Stomach (tissue), 19 donors: ENCODE measurements at places on chromosomes 6 and 20. TPM values are rescaled to one million over a fixed set of nuclear protein-coding genes. Genes with fewer than 3 reads are reported as not detected.

DNA sequence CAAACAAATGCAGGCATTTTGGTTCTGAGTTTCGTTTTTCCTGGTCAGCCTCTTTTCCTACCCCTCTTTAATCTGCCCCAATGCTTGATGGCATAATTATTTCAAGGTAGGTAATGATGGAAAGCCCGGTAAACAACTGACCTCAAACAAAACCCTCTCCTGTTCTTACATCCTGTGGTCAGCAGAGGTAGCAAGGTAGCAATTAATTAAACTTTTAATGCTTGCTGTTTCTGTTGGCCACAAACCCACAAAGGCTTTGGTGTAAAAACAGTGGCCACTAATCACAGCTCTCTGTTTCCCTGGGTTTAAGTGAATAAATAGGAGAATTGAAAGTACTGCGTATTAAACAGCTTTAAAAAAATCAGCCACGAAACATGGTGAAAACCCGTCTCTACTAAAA is 261.5 kb upstream of the SOX4 start:
- DNase-seq: no peak

DNA sequence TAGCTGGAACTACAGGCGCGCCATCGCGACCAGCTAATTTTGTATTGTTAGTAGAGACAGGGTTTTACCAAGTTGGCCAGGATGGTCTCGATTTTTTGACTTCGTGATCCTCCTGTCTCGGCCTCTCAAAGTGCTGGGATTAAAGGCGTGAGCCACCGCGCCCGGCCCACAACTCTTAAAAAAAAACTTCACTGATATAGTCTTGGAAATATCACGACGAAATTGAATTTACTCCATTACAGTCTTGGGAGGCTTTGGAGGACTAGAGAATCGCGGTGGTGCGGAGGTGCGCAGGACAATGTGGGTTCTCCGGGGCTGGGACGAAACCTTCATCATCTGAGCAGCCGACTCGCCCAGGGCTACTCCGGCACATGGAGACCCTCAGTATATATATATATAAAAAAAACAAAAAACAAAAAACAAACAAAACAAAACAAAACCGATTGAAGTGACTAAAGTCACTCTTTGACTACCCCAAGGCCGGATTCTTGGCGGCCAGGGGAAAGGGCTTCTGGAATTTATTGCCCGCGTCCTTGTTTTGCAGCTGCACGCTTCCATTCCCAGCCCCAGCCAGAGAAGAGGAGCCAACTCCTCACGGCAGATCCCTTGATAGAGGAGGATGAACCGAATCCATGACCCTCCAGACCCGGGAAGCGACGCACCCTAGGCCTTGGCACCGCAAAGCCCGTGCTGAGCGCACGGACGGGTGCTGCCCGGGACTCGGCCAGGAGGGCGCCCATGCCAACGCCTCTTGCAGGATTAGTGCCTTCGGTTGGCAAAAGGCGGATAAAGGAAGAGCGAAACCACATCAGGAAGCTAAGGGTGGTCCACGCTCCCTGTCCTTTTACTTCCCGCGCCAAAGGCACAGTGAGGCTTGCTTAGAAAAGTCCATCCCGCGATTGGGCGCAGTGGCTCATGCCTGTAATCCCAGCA is 1.7 kb upstream of the GCM2 start:
- DNase-seq: no peak

NFKBIE gene
- total RNA-seq: 23.5 TPM

DNA sequence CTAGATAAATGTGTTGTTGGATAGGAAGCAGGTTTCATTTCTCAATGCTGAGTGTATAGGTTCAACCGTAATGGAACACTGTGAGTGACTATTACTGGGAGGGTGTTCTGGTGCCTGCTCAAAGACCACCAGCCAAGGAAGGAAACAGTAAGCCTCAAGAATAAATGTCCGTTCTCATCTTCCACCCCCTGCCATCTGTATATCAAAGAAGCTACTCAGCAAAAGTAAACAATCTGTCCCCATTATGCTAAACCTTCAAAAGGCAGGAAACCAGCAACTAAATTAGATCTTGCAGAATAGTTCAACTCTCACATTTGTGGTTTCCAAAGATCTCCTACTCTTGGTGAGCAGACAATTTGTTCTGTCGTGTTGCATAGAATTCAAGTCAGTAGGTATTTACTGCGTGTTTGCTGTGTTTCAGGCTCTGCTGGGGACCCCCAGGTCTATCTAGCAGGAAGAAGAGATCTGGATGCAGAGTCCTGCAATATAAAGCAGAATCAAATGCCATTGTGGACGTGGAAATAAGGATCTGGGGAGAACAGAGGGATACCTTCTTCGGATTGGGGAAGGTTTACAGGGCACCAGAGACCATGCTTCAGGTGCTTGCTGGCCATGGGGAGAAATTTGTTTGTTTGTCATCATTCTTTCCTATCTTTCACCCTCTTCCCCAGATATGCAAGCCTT is 87.3 kb downstream of the SCML4 start:
- DNase-seq: no peak

GRCh38 chr6:934686-935085 is 241.7 kb upstream of the EXOC2 start:
- DNase-seq: no peak

LTB gene
- 4.8 TPM for total RNA-seq

SH3BGRL2 gene
- total RNA-seq: 27.2 TPM

- no peak for DNase-seq
These were observed 153.9 kb upstream of the RAB32 start for GRCh38 chr6:146389740-146390139.

GRCh38 chr6:142207265-142207877 is 60.3 kb downstream of the VTA1 start:
- peak; percentile 54 for DNase-seq

DNA sequence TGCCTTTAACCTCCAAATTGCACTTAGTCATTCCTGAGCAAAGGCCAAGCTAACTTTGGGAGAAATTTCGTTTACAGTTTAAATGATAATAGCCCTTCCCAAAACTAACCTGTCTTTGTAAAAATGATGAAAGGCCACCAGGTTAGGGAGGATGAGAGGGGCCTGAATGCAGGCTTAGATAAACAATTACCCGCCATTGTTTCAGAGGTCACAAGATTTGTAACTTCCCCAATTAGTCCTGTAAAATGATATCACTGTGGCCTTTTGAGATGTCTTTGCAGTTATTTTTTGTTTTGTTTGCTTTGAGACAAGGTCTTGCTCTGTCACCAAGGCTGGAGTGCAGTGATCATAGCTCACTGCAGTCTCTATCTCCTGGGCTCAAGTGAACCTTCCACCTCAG is 26.3 kb downstream of the GNL1 start:
- DNase-seq: no peak

DNA sequence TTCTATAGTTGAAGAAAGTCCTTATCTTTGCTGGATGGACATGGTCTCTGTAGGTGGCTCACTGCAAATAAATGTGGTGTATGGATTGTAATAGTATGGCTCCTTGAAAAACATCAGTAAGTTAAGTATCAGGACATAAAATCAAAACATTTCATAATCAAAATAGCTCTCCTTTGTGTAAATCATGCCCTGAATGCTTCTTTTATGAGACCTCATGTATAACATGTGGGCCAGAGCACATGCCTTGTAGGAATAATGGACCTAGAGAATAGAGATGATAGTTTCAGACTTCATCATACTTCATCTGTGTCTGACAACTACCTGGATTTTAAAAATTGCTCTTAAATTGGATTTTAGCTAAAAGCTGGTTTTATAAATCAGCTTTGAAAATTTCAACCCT is 159.9 kb downstream of the ASCC3 start:
- DNase-seq: no peak

DNA sequence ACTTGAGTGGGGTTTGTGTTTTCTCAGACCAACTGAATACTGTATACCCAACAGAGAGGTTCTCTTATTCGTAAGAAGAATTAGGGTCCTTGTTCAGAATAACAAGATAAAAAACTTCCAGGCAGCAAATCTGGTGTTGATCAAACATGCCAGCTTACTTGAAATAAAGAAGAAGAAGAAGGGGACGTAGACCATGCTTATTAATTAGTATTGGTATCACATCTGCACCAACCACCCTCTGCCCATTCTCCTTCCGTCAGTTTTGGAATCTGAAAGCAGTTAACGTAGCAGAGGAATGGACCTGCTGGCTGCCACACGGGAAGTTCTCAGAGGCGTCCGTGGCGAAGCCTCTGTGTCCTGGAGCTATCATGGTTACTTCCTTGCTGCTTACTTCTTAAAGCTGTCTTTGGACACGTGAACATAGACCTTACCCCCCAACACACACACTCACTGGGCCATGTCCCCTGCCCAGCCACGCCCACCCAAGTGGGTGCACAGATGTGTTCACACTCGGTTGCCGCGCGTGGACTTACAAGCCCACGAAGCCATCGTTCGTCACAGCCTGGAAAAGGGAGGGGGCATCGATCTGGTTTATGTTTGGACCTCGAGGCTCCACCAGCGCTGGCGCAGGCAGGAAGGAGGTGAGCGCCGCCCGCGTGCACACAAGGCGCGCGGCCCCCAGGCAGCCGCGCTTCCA is 4.1 kb upstream of the DLL1 start:
- no peak for DNase-seq

DNA sequence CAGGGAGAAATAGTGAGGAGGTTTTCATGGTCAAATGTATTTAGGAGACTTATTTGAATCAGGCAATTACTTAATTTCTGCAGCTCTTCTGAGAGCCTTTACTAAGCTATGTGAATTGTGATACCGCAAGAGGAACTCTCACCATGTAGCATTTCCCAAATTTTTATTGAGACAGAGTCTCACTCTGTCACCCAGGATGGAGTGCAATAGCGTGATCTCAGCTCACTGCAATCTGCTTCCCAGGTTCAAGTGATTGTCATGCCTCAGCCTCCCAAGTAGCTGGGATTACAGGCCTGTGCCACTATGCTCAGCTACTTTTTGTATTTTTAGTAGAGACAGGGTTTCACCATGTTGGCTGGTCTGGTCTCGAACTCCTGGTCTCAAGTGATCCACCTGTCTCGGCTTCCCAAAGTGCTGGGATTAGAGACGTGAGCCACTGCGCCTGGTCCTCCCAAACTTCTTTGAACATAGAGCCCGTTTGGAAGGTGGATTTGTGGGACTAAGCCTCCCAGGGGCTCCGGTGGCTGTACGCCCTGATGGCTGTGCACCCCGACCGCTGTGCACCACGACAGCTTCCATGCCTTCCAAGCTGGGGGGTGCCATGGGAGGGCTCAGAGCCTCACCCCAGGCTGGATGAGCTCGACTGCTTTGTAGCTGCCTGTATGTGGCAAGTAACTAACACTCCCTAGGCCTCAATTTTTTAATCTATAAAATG is 5.7 kb upstream of the MPC1 start:
- DNase-seq: no peak

GRCh38 chr6:26184367-26184891 is 97.2 kb downstream of the HFE start:
- no peak for DNase-seq

GRCh38 chr6:39061182-39061581 is 12.6 kb downstream of the GLP1R start:
- no peak for DNase-seq

- DNase-seq: no peak
These were observed 178.7 kb downstream of the OTOR start for GRCh38 chr20:16926626-16927430.

- DNase-seq: no peak
These were observed 11.0 kb upstream of the TIAM2 start for GRCh38 chr6:154984146-154984545.

CFAP61 gene
- not detected for total RNA-seq

DNA sequence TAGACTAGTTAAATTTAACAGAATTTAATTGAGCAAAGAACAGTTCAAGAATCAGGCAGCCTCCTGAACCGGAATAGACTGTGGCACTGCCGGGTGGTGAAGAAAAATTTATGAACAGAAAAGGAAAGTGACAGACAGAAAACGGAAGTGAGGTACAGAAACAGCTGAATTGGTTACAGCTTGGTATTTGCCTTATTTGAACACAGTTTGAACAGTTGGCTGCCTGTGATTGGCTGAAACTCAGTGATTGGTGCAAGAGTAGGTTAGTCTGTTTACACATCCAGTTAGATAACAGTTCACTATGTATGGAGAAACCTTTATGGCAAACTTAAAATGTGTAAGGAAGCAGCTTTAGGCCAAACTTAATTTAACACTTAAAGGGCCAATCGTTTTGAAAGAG is 116.0 kb upstream of the CITED2 start:
- DNase-seq: peak; percentile 37

DNA sequence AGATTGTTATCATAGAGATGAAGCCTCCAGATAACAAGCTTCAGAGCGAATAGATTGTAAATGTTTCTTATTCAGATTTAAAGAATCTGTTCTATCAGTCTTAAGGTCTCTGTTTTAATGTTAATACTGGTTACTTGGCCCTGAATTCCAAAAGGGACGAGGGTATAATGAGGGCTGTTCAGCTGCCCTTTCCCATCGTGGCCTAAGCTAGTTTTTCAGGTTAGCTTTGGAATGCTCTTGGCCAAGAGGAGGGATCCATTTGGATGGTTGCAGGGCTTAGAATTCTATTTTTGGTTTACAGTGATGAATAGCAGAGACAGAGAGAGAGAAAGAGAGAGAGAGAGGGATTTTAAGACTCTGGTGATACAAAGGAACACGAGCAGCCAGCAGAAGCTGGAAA is 62.8 kb upstream of the UFL1 start:
- no peak for DNase-seq

CNKSR3 gene
- total RNA-seq: 7.4 TPM

DNA sequence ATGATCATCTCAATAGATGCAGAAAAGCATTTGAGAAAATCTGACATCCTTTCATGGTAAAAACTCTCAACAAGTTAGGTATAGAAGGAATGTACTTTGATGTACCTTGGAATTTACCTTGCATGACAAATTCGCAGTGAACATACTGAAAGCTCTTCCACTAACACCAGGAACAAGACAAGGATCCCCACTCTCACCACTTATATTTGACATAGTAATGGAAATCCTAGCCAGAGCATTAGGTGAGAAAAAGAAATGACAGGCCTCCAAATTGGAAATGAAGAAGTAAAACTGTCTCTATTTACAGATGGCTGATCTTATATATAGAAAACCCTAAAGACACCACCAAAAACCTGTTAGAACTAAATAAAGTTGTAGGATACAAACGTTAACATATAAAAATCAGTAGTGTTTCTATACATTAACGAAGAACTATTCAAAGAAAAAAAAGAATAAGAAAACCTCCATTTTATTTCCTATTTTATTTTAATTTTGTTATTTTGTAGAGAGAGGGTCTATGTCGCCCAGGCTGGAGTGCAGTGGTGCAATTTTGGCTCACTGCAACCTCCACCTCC is 26.9 kb downstream of the PCNA start:
- no peak for DNase-seq

LTA gene
- not detected for total RNA-seq

FAM83C gene
- not detected for total RNA-seq

GRCh38 chr20:62832212-62832922 is 15.5 kb downstream of the COL9A3 start:
- peak; percentile 54 for DNase-seq

DNA sequence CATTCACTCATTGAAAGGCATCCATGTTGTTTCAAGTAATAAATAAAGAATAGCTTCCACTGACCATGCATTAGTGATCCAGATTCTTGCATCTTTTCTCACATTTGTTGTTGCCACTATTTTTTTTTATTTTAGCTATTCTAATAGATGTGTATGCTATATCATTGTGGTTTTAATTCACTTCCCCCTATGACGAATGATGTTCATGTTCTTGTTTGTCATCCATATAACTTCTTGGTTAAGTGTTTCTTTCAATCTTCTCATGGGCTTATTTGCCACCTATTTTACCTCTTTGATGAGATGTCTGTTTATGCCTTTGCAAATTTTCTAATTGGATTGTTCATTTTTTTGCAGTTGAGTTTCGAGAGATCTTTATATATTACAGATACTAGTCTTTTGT is 681.2 kb downstream of the HDGFL1 start:
- no peak for DNase-seq
